Large intestine (tissue), 12 donors: ENCODE measurements at places on chromosomes 3 and 15.

- H3K4me3 ChIP-seq, result no peak overlapping the region
- DNase-seq, result no peak
- H3K36me3 ChIP-seq, result no peaks in the 10 kb centered on the region
- no peak overlapping the region for H3K27ac ChIP-seq
Measured at GRCh38 chr3:107594870-107595269, 72.1 kb downstream of the BBX start.

DNA sequence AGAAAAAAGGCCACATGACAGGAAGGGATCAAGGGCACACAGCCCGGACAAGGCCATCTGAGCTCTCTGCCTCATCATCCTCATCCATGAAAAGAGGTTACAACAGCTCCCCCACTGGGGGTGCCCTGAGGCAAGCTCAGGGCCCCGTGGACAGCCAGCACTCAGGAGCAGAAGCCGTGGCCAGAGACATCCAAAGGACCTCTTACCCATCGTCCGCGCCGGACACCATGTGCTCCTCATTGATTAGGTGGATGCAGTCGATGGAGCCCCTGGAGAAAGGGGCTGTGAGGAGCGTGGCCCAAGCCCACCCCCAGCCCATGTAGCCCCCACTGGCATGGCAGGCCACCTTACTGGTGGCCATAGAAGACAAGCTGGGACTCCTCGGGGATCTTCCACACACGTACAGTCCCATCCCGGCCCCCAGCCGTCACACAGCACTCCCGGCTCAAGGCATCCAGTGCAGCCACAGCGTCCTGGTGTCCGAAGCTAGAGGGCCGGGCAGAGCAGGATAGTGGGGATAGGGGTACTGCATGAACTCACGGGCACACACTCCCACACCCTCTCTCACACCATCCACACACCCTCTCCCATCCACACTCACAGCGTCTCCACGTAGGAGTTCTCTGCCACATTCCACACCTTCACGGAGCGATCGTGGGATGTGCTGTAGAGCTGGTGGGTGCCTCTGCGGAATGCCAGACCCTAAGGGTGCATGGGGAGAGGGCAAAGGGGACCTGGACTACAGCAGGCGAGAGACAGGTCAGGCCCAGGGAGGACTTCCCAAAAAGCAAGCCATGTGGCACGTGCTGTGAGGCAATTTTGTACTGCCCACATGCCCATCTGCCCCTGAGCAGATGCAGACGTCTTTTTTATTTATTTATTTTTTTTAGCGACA lies 6.5 kb downstream of the RRP9 start:
- no peak overlapping the region for H3K27ac ChIP-seq
- peaks cover 2% of the 10 kb centered on the region for H3K4me1 ChIP-seq
- no peaks in the 10 kb centered on the region for H3K27me3 ChIP-seq
- H3K36me3 ChIP-seq, result peaks cover 65% of the 10 kb centered on the region
- H3K4me3 ChIP-seq, result no peak overlapping the region

- H3K4me3 ChIP-seq, result no peak overlapping the region
- no peak overlapping the region for H3K27ac ChIP-seq
- DNase-seq, result no peak
- no peaks in the 10 kb centered on the region for H3K36me3 ChIP-seq
Measured at GRCh38 chr3:18712713-18713576, 287.8 kb upstream of the SATB1 start.

DNA sequence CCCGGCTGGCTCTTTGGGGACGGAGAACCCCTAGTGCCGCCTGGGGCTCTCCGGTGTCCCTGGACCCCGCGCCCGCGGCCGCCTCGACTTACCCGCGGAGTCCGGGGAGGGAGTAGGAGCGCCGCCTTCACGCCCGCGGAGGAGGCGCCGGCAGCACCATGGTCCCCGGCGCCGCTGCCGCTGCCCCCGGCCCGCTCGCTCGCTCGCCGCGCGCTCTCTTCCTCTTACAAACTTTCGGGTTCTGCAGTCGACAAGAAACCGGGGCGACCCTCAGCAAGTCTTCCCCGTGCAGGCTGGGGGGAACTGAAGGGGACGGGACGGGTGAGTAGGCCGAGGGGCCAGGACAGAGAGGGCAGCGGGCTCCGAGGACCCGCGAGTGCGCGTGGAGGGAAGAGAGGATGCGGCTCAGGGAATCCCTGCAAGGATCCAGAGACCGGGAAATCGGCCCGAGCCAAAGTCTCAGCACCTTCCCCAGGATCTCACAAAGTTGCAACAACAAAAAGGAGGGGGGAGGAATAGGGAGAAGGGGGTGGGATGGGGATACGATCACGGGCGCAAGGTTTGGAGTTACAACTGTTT lies 2.0 kb downstream of the FOXP1 start:
- peak overlapping the region; percentile 86 for H3K4me3 ChIP-seq
- no peaks in the 10 kb centered on the region for H3K36me3 ChIP-seq
- peak overlapping the region; percentile 98 for H3K27ac ChIP-seq
- DNase-seq, result no peak
- peaks cover 2% of the 10 kb centered on the region for H3K27me3 ChIP-seq

DNA sequence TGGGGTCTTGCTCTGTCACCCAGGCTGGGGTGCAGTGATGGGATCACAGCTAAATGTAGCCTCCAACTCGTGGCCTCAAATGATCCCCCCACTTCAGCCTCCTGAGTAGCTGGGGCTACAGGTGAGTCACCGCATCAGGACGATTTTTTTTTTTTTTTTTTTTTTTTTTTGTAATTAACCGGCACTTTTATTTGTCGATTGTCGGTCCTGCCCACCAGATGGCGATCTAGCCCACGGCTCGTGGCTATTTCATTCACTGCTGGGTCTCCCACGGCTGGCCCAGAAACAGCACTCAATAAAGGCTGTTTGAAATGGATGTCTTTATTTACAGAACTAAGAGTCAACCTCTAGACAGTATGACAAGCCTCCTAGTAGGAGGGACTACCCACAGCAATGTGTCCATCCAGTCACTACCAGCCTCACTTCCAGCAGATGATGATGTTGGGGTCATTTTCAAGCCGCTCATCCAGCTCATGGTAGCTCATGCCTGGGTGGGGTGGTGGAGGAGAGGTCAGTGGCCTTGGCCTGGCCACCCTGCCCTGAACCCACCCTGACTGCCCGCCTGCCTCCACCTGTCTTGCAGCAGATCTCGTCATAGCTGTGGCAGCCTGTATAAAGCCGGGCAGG lies 1.8 kb upstream of the ZMYND10 start:
- no peak overlapping the region for H3K27ac ChIP-seq
- no peaks in the 10 kb centered on the region for H3K27me3 ChIP-seq
- peaks cover 26% of the 10 kb centered on the region for H3K36me3 ChIP-seq

DNA sequence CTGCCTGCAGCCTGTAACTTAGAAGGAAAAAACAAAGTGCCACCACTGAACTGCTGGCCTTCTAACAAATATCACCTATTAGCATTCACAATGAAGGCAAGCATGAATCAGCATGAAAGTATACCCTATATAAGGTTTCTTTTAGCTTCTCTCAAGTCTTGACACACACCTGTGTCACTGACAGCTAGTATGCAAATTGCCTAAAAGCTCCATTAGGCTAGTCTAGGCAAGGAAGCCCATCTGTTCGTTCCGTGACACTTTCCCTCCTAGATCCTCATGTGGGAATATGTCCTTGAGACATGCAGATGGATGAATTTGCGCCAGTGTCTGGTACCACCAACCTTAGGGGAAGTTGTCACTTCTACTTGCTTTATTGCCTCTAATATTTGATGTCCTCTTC lies 129.3 kb downstream of the RBMS3 start:
- no peak overlapping the region for H3K27ac ChIP-seq
- no peaks in the 10 kb centered on the region for H3K27me3 ChIP-seq
- no peak for DNase-seq
- no peaks in the 10 kb centered on the region for H3K4me1 ChIP-seq
- H3K4me3 ChIP-seq, result no peak overlapping the region
- H3K36me3 ChIP-seq, result no peaks in the 10 kb centered on the region

- H3K36me3 ChIP-seq, result no peaks in the 10 kb centered on the region
- no peak overlapping the region for H3K4me3 ChIP-seq
- no peak for DNase-seq
- no peaks in the 10 kb centered on the region for H3K27me3 ChIP-seq
- H3K27ac ChIP-seq, result no peak overlapping the region
- peaks cover 14% of the 10 kb centered on the region for H3K4me1 ChIP-seq
Measured at GRCh38 chr3:71389191-71389590, 194.3 kb downstream of the FOXP1 start.

DNA sequence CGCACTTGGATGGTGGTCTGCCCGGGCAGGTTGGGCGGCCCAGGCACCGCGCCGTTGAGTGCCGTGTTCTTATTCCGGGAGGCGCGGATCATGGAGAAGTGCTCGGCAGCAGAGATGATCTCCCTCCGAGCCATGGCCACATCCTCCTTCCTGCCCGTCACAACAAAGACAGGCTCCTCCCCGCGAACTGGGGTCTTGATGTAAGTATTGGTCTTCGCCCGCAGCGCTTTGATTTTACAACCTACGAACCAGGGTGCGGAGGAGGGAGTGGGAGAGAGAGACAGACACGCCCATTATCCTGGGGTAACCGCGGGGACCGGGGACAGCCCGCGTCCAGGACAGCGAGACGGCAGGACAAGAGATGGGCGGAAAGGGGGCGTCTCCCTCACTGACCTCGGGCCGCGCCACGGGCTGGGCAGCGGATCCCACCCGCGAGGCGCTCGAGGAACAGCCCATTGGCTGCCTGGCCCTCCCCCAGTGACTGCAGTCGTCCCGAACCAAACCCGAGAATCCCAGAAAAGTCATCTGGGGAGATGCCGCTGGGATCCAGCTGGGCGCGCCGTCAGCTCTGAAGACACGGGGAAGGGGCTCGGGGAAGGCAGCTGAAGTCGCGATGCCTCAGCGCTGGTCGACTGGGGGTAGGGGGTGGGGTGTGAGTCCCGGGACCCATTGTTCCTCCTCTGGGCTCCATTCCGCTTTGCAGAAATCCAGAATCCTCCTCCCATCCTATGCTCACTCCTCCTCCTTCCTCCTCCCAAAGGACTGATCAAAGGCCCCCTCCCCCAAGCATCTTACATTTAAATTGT lies 1.2 kb downstream of the MEX3B start:
- peak overlapping the region; percentile 78 for H3K27ac ChIP-seq
- peak overlapping the region; percentile 75 for H3K4me3 ChIP-seq
- H3K4me1 ChIP-seq, result peaks cover 10% of the 10 kb centered on the region
- DNase-seq, result peak; percentile 27
- peaks cover 10% of the 10 kb centered on the region for H3K36me3 ChIP-seq

DNA sequence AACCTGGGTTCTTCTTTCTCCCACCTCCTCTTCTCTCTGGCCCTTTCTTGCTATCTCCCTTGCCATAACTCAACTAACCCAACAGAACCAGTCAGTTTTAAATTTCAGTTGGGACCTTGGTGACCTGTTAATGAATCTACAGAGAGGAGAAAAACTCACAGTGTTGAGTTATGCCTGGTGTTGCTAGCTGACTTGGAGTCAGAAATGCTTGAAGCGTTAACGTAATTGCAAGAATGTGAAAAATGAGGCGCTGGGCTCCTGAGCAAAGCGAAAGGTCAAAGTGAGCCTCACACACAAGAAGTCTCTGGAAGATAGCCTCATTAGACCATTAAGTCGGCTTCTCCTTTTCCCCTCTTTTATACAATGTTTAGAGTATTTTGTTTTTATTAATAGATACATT lies 18.4 kb downstream of the MEIS2 start:
- peaks cover 3% of the 10 kb centered on the region for H3K27me3 ChIP-seq
- H3K27ac ChIP-seq, result no peak overlapping the region
- H3K36me3 ChIP-seq, result no peaks in the 10 kb centered on the region
- no peak overlapping the region for H3K4me3 ChIP-seq

- H3K4me3 ChIP-seq, result no peak overlapping the region
- H3K36me3 ChIP-seq, result no peaks in the 10 kb centered on the region
- H3K27ac ChIP-seq, result no peak overlapping the region
- peaks cover 40% of the 10 kb centered on the region for H3K27me3 ChIP-seq
Measured at GRCh38 chr3:16515885-16516420, 2.5 kb upstream of the RFTN1 start.

- no peaks in the 10 kb centered on the region for H3K4me1 ChIP-seq
- H3K4me3 ChIP-seq, result no peak overlapping the region
- DNase-seq, result no peak
- H3K36me3 ChIP-seq, result no peaks in the 10 kb centered on the region
- no peaks in the 10 kb centered on the region for H3K27me3 ChIP-seq
Measured at GRCh38 chr3:162719684-162720341, 1223.2 kb downstream of the OTOL1 start.

GRCh38 chr15:95464509-95464908 lies 866.0 kb upstream of the NR2F2 start:
- H3K36me3 ChIP-seq, result no peaks in the 10 kb centered on the region
- no peaks in the 10 kb centered on the region for H3K27me3 ChIP-seq
- H3K27ac ChIP-seq, result no peak overlapping the region
- no peak overlapping the region for H3K4me3 ChIP-seq

- no peak overlapping the region for H3K27ac ChIP-seq
- H3K27me3 ChIP-seq, result no peaks in the 10 kb centered on the region
- DNase-seq, result no peak
Measured at GRCh38 chr3:133459400-133459799, 59.5 kb downstream of the BFSP2 start.

GRCh38 chr3:28050885-28051284 lies 190.5 kb upstream of the CMC1 start:
- H3K27ac ChIP-seq, result no peak overlapping the region
- H3K4me3 ChIP-seq, result no peak overlapping the region
- no peaks in the 10 kb centered on the region for H3K36me3 ChIP-seq
- DNase-seq, result peak; percentile 94
- no peaks in the 10 kb centered on the region for H3K27me3 ChIP-seq

DNA sequence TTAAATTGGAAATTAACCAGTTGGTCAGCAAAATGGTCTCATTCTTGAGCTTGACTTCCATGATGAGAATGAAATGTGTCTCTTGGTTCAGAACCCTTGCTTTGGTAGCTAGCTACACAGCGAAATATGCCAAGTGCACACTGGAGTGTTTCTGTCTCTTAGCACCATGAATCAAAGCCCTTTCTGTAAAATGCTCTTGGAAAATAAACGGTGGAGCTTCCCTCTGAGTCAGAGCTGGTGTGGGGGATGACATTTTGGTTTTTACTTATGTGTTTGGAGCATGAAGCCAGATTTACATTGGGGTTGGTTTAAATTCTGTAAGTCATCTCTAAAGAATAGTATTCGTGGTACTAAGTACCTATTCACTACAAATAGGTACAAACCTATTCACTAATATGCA lies 85.1 kb upstream of the NANOGP8 start:
- DNase-seq, result no peak
- H3K27ac ChIP-seq, result no peak overlapping the region
- no peak overlapping the region for H3K4me3 ChIP-seq
- no peaks in the 10 kb centered on the region for H3K4me1 ChIP-seq
- no peaks in the 10 kb centered on the region for H3K36me3 ChIP-seq

GRCh38 chr3:178421069-178421468 lies 115.2 kb upstream of the KCNMB2 start:
- no peak overlapping the region for H3K27ac ChIP-seq
- no peak for DNase-seq
- H3K4me3 ChIP-seq, result no peak overlapping the region
- H3K36me3 ChIP-seq, result no peaks in the 10 kb centered on the region
- H3K27me3 ChIP-seq, result no peaks in the 10 kb centered on the region
- H3K4me1 ChIP-seq, result no peaks in the 10 kb centered on the region

GRCh38 chr3:195748661-195749060 lies 27.9 kb downstream of the MUC20 start:
- no peak for DNase-seq
- no peaks in the 10 kb centered on the region for H3K27me3 ChIP-seq
- peaks cover 3% of the 10 kb centered on the region for H3K4me1 ChIP-seq
- H3K36me3 ChIP-seq, result peaks cover 8% of the 10 kb centered on the region
- no peak overlapping the region for H3K4me3 ChIP-seq

GRCh38 chr3:162165346-162165745 lies 668.7 kb downstream of the OTOL1 start:
- H3K4me1 ChIP-seq, result no peaks in the 10 kb centered on the region
- H3K27me3 ChIP-seq, result no peaks in the 10 kb centered on the region
- H3K4me3 ChIP-seq, result no peak overlapping the region
- no peaks in the 10 kb centered on the region for H3K36me3 ChIP-seq
- no peak overlapping the region for H3K27ac ChIP-seq
